Thoracic aorta (tissue), 2 donors: ENCODE measurements at places on chromosomes 11 and 22. TPM values are rescaled to one million over a fixed set of nuclear protein-coding genes. Genes with fewer than 3 reads are reported as not detected.

CDK2AP2 gene
- 73.4 TPM for total RNA-seq

GRCh38 chr11:10584071-10584501 is 15.6 kb upstream of the LYVE1 start:
- DNase-seq: no peak

- DNase-seq: no peak
Observed at GRCh38 chr22:19970479-19971275, 29.1 kb upstream of the TXNRD2 start.

BLID gene
- total RNA-seq: 53.4 TPM

DNA sequence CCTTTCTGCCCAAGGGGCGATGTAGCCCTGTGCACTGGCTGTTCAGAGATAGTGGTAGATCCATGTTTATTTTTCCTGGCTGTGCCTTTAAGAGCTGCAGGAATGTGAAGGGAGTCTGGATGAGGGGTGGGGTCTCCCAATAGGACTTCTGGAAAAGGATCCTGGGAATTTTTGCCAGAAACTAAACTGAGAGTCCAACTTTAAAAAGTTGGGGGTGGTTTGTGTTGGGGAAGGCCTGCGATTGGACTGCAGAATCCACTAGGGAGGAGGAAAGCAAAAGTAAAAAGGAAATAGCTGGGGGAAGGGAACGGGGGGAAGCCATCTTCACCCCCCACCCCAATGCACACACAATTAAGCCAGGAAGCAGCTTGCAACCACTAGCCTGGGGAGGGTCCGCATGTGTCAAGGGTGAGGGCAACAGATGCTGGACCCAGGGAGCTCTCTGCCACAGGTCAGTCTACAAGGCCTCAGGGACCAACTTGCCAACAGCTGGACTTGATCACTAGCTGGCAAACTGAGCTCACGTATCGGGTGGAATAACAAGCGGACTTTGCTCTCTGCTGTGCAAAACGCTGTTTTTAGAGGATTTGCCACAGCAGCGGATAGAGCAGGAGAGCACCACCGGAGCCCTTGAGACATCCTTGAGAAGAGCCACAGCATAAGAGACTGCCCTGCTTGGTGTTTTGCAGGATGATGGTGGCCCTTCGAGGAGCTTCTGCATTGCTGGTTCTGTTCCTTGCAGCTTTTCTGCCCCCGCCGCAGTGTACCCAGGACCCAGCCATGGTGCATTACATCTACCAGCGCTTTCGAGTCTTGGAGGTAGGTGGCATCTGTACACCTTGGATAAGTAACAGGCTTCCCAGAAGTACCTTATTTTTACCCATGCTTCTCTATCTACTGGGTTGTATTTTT is at the start of gene OLFML1:
Gene OLFML1 (plus strand): TSS at position 321 of the 912 bp plus-strand sequence. CDS start 370 bp downstream, at position 691.
- no peak for DNase-seq

- no peak for DNase-seq
Observed at GRCh38 chr11:115892016-115892415, 387.8 kb upstream of the CADM1 start.

DNA sequence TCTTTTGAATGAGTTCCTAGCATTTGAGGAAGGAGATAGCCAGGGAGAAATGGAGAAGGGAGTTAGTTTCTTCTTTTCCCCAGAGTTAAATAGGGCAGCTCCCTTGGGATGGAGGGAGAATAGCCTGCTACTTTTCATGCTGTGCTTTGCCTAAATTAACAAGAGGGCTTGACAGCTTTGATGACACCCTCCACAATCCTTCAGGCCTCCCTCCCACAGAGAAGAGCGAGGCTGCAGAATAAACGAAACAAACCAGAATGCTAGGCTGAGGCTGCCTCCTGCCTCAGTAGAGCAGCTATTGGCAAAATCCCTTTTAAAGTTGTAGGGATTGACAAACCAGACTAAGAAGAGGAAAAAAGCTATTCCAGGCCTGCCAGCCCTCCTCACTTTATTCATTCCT is 94.6 kb downstream of the C11orf58 start:
- no peak for DNase-seq

LRRC74B gene
- not detected for total RNA-seq

- no peak for DNase-seq
Observed at GRCh38 chr11:64156235-64157011, 9.5 kb downstream of the MACROD1 start.

- DNase-seq: no peak
Observed at GRCh38 chr22:31241200-31241599, 29.1 kb downstream of the LIMK2 start.
